ENCODE measurements at places on chromosomes 3 and 15.

GRCh38 chr15:94164971-94165370 is 66.4 kb upstream of the MCTP2 start:
- no peak for DNase-seq

DNA sequence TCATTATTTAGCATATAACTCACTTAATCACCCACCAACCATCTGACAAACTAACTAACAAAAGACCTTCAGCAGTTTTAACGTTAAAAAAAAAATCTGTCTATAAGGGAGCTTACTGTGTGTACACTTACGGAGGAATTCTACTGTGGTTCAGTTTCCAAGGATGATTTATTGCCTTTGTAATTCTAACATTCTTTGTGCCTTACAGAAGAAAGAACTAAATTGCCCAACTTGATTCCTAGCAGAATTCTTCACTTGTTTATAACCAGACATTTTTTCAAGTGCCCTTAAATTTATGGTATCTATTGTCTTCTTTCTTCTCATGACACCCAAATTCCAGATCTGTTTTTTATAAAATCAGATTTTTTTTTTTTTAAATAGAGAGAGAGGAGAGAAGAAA is 119.7 kb upstream of the IGSF10 start:
- peak; percentile 73 for DNase-seq

- peak; percentile 88 for DNase-seq
Measured at GRCh38 chr15:49313650-49314049, 109.4 kb upstream of the FGF7 start.

DNA sequence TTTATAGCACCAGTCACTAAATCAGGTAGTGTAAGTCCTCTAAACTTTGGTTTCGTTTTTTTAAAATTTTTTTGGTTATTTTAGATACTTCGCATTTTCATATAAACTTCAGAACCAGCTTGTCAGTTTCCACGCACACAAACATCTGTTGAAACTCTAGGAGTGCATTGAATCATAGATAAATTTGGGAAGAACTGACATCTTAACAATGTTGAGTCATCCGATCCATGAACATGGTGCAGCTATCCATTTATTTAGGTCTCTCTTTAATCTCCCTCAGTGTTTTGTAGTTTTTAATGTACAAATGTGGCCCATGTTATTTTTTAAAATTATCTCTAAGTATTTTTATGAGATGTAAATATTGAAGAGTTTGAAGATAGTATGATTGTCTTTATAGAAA is 17.7 kb downstream of the TICRR start:
- DNase-seq = no peak

DNA sequence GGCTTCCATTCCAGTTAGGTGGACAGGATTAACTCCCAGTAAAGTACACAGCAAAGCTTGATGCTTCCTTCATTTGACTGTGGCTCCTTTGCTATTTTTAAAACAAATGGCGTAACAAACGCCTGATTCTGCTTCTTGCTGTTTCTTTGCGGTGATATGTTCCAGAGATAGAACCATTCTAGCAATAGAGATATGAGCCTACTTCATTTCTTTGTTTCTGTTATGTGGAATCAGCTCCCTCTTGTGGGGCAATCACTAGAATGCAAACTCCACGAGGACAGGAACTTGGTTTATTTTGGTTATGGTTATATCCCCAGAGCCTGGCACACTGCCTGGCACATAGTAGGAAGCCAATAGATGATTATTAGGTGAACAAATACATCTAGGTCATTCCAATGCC is 122.6 kb upstream of the SLC6A11 start:
- no peak for DNase-seq

GRCh38 chr3:60854791-60855190 is 396.5 kb downstream of the FHIT start:
- no peak for DNase-seq

DNA sequence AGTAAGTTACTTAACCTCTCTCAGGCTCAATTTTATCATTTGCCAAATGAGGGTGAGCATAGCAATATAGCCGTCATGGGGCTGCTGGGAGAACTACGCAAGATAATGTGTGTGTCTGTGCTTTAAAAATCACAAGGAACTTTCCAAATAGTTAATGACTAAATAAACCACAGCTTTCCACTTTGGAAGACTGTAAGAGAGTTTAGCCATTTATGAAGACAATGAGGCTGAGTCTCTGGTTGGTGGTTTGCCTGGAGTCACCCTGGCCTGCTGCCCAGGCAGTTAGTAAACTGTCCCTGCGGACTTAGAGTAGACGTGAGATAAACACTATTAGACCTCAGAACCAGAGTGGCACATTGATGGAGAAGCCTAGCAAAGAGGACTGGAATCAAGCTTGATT is 357.7 kb downstream of the CLSTN2 start:
- DNase-seq = no peak

DNA sequence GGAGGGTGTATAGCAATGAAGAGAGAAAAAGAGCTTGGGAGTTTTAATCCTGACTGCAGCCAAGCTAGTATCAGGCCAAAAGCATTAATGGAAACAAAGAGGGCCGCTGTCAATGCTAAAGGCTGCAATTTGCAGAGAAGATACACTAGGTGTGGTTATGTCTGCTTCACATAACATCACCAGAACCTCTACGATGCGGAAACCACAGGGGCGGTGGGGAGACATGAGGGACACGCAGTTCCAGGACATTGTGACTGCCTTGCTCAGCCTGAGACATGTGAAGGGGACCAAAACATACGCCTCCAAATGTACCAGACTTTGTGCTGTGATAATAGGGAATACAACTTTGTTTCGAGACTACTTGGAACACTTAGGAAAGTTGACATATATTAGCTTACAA is 88.4 kb downstream of the APBA2 start:
- no peak for DNase-seq

DNA sequence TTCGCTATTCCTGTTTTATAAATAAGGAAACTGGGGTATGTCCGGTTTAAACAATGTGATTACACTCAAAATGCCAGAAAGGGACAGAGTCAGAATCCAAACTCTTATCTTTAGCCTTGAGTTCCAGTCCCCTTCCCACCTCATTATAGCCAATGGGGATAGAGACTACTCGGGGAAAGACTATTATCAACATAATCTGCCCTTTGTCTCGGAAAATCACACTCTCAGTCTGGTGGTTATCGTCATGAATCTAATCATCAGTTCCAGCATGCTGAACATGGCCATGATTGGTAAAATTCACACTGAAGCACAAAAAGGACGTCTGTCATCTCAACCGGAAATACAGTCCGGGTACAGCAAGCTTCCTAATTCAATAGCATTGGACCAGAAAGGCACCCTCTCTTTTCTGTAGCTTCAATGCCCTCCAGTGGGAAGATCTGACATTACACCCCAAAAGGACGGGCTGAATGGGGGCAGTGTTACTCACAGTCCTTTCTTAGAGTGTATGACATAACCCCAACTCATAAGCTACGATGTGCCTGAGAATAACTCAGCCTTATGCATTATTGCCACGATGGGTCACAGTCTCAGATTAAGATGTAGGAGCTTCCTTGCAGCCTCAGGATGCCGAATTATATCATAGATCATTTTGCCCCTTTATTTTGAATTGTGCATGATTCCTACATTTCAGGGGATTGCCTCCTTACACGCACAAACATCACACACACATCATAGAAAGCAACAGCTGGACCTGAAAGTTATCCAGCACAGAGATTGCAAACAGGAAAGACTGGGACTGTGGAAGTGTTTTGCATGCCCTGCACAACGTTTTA is 390.4 kb upstream of the LMCD1 start:
- peak; percentile 36 for DNase-seq

- no peak for DNase-seq
Measured at GRCh38 chr3:186599142-186599784, 13.6 kb upstream of the AHSG start.

DNA sequence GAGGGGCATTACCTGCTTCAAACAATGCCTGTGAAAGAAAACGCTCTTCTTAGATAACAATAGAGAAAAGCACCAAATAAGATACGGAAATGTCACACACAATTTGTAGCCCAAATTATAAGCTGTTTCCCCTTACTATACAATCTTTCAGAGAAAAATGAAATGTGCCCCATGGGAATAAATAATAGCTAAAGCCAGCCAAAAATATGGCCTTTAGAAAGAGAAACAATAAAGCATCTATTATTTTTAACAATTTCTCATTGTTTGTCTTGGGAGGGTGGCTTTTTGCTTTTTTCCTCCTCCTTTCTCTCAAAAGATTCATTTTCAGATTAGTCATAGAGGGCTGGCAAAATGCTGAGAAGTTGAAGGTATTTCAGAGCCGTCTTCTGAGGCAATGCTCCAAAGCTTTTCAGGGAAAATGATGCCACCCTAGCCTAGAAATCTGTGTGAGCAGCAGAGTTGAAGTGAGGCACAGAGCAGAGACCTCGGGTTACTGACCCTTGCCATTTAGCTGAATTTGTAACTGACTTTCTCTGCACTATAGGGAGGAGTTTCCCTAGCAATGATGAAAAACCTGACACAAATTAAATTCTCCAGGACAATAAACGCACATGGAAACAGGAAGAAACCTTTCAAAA is 86.3 kb upstream of the PRICKLE2 start:
- no peak for DNase-seq

- DNase-seq = no peak
Measured at GRCh38 chr15:71195242-71195641, 80.0 kb downstream of the THSD4 start.

DNA sequence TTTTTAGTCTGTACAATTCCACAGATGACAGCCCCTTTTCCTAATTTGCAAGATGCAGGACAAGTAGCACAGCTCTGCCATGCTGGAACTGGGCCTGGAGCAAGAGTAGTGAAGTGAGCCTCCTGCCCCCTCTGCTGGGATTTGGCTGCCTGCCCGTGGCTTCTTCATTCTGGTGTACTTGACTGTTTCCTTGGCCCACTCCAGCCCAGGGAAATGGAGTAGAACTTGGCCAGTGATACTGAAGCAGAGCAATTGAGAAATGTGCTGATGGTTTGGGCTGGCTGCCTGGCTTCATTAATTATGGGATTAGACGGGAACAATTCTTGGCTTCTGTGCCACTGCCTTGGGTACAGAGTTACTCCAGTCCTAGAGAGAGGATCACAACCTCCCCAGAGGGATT is 2.8 kb downstream of the GPD1L start:
- no peak for DNase-seq

GRCh38 chr15:95857124-95857757 is 473.3 kb upstream of the NR2F2 start:
- peak; percentile 94 for DNase-seq

DNA sequence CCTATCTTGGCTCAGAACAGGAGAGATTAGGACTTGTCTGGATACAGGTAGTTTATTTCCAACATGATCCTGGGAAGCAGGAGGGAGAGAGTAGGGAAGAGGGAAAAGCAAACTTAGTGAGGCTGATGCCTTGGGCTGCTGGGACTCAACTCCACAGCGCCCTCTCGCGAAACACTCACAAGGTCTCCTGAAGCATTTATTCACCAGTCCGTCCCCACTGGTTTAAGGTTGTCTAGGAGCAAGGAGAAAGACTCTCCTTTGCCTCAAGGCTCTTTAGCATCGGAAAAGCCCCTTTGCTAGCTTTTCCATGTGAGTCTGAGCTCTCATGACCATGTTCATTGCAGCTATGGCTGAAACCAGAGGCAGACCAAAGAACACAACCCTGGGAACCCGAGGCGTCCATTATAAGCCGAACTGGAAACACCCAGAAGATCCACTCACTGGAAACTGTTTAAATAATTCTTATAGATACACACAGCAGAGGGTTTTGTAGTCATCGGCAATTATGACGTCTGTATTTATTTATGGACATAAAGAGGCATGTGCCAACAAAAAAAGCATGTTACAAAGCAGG is 244.5 kb downstream of the CD47 start:
- DNase-seq = peak; percentile 50

GRCh38 chr3:155664925-155665695 is 79.8 kb downstream of the PLCH1 start:
- peak; percentile 89 for DNase-seq

DNA sequence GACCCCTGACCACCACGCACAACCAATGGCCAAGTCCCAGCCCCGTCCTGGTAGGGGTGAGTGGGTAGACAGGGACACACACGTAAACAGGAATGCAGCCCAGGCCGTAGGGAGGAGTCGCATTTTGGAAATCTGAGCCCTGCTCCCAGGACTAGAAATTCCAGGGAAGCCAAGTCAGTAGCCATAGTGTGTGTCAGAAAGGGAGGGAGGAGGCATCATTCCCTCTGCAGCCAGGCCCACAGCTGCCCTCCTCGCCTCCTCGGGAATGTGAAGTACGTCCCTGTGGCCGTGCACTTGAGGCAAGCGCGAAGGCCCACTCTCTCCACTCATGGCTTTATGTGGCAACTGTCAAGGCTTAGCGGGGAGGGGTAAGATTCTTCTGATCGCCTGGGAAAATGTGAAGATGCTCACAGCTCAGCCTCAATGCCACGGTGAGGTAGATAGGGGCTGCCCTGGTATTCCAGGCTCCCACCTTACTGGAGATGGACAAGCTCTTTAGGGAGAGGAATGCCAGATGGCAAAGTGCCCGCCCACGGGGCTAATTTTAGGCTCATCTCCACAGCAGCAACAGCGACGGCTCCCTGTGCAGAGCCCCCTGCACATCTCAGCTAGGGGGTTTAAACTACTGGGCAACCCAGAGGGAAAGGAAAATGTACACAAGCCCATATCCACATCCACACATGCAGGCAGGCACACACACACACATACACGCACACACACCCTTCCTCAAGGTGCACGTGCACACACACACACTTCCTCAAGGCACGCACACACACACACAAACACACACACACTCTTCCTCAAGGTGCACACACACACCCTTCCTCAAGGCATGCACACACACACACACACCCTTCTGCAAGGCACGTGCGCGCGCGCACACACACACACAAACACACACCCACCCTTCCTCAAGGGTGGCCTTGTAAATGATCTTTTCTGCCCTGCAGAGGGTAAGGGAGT is 65.5 kb downstream of the ADCY5 start:
- peak; percentile 65 for DNase-seq

DNA sequence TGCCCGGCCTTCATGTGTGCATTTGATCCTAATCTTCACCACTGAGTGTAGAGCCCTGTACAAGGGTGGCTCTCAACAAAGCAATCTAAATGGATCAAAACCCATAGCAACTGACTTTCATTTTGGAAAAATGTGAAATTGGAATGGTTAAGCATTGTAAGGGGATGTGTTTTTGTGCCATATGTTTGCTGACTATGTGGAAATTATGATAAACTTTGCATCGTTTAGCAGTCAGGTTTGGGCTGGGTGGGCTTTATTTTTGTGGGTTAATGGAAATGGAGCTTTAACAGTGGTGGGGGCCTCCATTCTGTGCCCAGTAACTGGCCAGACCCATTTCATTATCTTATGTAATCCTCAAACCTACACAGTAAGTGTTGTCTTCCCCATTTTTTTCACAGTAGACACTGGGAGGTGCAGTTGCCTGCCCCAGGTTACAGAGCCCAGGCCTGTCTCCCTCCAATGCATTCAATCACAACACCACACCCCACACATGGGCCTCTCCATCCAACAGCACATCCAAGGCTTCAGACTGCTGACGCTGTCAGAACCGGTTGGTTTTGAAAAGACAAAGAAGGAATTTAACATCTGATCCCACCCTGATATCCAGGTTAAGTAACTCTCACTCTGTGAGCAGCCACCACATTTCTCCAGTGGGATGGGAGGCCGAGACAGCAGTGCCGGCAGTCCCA is 136.3 kb upstream of the ABHD17C start:
- no peak for DNase-seq
